ENCODE measurements at places on chromosomes 2 and 18.

DNA sequence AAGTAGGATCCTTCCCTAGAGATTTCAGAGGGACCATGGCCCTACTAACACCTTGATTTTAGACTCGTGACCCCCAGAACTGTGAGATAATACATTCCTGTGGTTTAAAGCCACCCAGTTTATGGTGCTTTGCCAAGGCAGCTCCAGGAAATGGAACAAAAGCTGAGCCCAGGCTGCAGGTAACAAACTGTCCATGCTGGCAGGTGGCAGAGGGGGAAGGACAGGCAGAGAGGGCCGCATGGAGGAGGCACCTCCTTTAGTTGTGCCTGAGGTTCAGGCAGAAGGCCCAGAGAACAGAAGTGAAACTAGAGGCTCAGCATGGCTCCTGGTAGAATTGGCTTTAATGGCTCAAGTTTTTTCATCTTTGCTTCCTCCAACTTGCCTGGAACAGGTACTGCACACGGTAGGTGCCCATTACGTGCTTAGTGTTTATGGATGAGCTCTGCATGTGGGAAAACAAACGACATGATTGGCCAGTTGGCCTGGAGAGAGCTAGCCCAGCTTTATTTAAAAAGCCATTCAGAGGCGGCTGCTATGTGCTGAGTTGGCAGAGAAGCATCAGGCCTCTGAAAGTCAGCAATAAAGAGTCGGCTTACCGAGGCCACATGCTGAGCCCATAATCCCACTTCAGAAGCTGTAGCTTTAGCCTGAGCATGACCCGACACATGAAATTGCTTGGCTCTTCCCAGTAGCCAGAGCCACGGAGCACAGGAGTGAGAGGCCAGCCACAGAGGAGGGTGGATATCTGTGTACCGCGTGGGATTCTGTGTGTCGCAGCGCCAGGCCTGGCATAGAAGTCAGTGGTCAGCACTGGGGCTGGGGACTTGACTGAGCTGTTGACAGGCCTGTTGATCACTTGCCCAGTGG lies 36.5 kb downstream of the HS1BP3 start:
- no peak for DNase-seq

DNA sequence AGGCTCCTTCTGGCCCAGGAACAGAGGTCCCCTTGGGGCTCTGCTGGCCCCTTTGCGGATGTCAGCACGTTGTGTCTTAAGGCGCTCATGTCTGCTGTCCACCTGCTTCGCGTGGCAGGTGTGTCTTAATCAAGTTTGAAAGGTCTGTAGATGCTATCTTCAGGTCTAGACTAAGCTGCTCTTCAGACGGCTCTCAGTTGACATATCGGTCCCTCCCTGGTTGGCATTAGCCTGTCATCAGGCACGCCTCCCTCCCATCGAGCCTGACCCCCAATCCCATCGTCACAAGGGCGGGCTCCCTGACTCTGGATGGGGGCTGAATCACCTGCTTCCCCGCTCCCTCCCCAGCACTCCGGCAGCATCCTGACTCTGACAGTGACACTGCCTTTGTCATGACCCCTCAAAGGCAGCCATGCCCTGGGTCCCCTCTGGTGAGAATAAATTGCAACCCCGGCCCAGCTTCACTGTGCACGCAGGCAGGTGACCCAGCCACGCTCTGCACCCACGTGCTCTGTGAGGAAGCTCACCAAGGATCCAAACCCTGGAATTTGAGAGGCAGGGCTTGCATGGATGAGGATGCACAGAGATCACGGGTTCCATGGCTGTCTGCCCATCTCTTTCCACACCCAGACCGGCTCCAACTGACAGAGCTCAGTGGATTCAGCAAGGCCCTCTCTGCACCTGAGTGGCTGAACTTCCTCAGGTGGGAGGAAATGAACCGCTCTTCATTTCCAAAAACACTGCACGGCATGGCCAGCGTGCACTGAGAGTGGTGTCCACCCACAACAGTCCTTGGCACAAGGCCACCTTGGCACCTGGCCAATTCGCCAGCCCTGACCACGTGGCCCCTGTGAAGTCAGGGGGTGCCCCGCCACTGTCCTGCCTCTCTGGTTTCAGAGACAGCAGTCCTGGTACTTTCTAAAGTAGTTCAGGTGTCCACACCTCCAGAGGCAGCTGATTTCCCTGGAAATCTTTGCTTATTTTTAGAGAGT lies 110.2 kb upstream of the GPC1 start:
- DNase-seq = no peak

GRCh38 chr2:7024261-7024660 lies 107.0 kb downstream of the RNF144A start:
- no peak for DNase-seq

DNA sequence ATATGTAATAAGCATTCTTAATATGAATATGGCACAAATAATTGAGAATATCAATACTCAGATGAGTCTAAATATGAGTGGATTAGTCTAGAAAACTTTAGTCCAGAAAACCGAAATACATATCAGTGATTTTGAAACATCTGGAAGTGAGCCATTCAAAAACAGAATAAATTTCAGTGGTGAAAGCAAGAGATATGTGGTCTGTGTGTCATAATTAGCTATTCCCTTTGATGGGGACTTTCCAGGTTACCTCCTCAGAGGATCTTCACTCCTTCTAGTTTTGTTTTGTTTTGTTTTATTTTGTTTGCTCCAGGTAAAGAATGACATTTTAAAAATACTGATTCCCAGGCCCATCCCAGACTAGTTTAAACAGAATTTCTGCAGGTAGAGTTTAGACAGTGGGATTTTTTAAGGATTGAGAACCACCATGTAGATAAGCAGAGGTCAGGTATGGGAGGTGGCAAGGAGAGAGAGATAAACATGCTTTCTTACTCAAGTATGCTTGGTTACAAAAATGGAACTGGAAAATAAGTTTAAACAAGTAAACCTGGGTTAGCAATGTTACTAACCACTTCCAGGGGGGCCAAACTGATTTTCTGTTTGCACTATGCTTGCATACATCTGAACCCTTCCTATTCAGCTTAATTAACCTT lies 70.7 kb downstream of the NABP1 start:
- DNase-seq = no peak

DNA sequence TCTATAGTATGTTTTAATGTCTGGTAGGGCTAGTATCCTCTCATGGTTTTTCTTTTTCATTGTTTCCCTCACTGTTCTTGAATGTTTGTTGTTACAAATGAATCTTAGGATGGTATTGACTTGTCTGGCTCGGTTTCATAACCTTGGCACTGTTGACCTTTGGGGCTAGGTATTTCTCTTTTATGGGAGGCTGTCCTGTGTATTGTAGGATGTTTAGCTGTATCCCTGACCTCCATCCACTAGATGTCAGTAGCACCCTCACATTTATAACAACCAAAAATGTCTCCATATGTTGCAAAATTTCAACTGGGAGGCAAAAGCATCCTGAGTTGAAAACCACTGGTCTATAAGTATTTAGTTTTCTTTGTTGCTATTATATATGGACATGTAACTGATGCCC lies 7.0 kb upstream of the AOX1 start:
- no peak for DNase-seq

- DNase-seq = no peak
Measured at GRCh38 chr2:57570961-57571360, 475.6 kb upstream of the VRK2 start.

DNA sequence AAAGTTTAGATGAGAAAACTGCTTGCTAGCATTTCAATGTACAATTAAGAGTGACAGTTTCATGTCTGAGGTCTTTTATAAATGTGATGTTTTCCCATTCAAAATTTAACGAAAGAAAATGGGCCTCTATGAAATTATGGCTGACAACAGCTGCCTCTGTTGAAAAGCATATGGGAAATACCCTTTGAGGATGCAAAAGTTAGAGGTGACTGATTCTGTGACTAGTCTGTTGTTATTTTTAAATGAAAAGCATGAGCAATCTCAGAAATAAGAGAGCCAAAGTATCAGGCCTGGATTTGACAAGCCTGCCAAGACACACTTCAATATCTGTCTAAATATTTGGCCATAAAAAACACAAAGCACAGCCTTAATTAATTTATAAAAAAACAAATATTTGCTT lies 580.8 kb downstream of the ERBB4 start:
- no peak for DNase-seq

GRCh38 chr2:64263315-64263714 lies 119.1 kb upstream of the PELI1 start:
- no peak for DNase-seq

- no peak for DNase-seq
Measured at GRCh38 chr2:205994344-205994743, 91.6 kb downstream of the INO80D start.

DNA sequence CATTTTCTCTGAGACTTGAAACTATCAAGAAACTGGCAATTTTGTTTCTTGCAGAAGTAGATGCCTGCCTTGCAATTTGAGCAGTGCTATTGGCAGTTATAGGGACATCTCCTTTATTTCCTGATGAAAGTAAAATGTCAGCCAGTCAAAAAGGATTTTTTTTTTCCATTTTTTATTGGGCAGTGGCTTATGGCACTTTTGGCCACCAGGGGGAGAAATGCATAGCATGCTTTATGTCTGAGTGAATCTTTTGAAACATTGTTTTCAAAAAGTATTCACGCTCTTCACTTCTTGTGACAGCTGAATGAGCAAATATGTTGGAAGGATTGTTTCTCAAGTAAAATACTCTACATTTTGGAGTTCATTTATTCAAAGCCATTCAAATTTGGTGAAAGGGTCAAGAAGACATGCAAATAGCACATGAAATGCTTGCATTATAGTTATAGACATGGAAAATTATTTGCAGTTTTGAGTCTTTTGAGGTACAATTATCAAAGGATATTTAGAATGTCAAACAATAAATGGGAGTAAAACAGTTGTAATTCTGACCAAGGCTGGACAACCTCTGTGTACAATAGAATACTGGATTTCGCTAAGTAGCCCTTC lies 491.0 kb downstream of the CDH2 start:
- DNase-seq = no peak

DNA sequence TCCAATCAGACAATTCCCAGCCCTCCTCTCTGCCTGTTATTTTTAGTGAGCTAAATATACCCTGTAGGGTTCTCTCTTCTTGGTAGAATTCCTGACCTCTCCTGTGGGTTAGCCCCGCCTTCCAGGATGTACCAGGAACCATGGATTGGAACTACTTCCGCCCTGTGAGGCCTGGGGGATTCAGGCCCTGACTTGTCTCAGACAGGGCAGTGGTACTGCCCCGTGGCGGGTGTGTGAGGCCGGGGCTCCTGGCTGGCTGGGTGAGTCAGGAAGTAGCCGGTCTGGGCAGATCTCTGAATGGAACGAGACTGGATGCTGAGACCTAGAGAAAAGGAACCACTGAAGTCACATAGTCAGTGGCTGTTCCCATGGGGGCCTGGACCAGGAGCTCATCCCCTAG lies 50.5 kb downstream of the DYSF start:
- DNase-seq = no peak

DNA sequence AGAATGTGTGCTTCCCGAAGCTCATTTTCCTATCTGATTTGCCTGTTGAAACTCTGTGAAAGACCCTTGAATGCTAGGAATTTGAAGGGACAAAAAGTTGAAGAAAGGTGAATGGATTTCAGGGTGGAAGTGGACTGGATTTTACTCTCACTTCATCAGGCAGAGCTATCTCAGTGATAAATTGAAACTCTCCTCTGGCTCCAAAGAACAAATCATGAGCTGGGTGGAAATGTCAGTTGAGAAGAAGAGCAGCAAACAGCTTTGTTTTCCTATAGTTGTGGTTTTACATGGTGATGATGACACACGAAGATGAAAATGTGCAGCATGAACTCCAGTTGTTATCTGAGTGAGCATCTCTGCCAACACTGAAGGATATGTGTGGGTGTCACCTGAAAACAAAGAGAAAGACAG lies 34.4 kb downstream of the CD28 start:
- DNase-seq = no peak

- no peak for DNase-seq
Measured at GRCh38 chr18:13608791-13609532, 117.4 kb downstream of the FAM210A start.

- DNase-seq = no peak
Measured at GRCh38 chr2:39059366-39059952, 61.4 kb downstream of the SOS1 start.

GRCh38 chr2:240774856-240775255 lies 45.2 kb downstream of the KIF1A start:
- no peak for DNase-seq

- no peak for DNase-seq
Measured at GRCh38 chr18:24616653-24617052, 156.2 kb downstream of the HRH4 start.

GRCh38 chr2:119137502-119137901 lies 21.0 kb downstream of the C1QL2 start:
- DNase-seq = no peak

GRCh38 chr2:102588213-102588939 lies 31.0 kb upstream of the SLC9A2 start:
- no peak for DNase-seq

DNA sequence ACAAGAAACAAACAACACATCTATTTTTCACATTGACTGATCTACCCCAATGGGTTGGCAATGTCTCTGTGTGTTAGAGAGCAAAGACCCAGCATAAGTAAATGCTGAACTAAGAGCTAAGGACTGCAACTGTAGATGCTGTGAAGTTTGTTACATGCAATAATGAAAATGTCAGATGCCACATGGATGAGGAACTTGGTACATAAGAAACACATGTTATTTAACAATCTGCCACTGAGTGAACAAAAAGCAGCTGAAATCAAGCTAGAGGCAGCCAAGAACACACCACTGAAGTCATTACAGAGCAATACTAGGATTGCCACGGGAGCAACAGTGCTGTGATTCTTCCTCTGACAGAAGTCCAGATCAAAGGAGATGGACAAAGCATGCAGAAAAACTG lies 389.4 kb downstream of the CDH2 start:
- no peak for DNase-seq

GRCh38 chr2:154480521-154480920 lies 218.0 kb upstream of the KCNJ3 start:
- no peak for DNase-seq

GRCh38 chr2:54599914-54600313 lies 123.5 kb upstream of the EML6 start:
- no peak for DNase-seq

DNA sequence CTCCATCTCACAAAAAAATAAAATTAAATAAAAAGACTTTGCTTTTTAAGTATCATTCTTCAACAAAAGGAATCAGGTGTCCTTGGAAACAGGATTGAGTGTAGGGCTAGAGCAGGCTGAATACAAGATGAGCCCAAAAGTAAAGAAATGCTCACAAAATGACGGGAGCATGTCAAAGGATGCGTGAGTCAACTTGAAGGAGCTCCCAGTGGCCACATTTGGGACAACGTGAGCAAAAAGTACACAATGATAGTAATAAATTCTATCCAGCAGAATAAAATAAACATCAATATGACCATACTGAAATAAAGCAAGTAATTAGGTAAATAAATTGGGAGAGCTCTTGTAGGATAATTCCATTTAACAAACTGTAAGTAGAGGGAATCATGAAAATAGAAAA lies 220.7 kb downstream of the PHLPP1 start:
- DNase-seq = no peak
